ENCODE measurements at places on chromosomes 2 and 18. TPM values are rescaled to one million over a fixed set of nuclear protein-coding genes. Genes with fewer than 3 reads are reported as not detected.

DNA sequence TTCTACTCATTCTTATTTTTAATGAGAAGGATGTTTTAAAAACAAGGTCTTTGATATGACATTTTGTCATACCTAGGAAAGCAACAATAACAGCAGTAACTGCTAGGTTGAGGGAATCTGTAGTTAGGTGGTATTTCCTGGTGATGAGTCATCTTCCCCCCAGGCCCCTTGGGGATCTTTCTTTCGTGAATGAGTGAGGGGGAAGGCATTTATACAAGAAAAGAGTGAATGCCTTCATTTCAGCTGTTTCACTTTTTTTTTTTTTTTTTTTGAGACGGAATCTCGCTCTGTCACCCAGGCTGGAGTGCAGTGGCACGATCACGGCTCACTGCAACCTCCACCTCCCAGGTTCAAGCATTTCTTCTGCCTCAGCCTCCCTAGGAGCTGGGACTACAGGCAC, 108.6 kb downstream of the MAP4K4 start:
- DNase-seq: peak; percentile 93

- DNase-seq: no peak
Observed at GRCh38 chr2:160336105-160336504, 136.0 kb upstream of the ITGB6 start.

- DNase-seq: no peak
Observed at GRCh38 chr2:240258685-240259084, 118.2 kb upstream of the OTOS start.

DNA sequence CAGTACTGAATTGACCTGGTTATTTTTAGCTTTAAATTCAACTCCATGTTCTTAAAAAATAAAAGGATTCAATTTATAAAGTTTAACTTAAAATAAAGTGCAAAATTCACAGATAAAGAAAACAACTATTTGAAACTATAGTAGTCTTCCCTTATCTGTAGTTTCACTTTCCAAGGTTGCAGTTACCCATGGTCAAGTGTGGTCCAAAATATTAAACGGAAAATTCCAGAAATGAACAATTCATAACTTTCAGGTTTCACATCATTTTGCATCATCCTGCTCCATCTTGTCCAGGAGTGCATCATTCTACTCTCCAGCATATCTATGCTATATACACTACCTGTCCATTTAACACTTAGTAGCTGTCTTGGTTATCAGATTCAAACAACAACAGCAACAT, 54.5 kb upstream of the ZNF804A start:
- DNase-seq: no peak

GRCh38 chr18:50397023-50397422, 22.2 kb downstream of the SKA1 start:
- DNase-seq: no peak

GRCh38 chr2:141063406-141063805, 1067.4 kb downstream of the LRP1B start:
- DNase-seq: no peak

GRCh38 chr2:31379747-31380146, 34.8 kb downstream of the XDH start:
- no peak for DNase-seq

GRCh38 chr18:41576643-41577042, 378.4 kb upstream of the PIK3C3 start:
- DNase-seq: no peak

- DNase-seq: no peak
Observed at GRCh38 chr2:241334813-241335212, 19.1 kb downstream of the SEPTIN2 start.

DNA sequence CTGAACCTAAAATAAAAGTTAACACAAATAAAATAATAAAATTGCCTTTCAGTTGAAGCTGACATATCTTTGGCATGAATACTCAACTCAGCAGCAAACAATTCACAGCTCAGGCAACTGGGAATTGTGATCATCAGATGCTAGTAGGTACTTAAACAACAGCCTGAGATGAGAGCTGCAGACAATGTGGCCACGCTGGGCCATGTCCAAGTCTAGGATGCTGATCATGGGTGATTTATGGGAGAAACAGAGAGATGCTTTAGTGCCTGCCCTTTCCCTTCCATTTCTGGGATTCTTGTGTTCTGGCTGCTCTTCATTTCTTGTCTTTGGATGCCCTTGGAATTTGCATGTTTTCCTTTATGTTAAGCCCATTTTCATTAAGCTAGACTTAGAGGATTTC, 212.4 kb upstream of the CWC22 start:
- no peak for DNase-seq

DNA sequence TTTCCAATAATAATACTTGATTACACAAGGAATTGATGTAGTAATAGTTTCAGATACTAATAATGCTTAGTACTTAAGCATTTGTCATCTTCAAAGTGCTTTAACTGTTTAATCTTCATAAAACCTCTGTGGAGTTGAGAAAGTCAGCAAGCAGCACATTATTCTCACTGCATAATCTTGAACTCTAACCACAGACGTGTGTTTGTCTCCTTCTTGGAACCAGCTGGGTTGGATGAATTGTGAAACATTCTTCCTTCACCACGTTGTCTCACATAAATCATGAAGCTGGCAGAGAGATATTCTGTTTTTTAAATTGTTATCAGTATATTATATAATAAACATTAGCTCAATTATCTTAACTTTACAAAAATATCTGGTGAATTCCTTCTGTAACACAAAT, 55.1 kb upstream of the LDAH start:
- DNase-seq: no peak

DNA sequence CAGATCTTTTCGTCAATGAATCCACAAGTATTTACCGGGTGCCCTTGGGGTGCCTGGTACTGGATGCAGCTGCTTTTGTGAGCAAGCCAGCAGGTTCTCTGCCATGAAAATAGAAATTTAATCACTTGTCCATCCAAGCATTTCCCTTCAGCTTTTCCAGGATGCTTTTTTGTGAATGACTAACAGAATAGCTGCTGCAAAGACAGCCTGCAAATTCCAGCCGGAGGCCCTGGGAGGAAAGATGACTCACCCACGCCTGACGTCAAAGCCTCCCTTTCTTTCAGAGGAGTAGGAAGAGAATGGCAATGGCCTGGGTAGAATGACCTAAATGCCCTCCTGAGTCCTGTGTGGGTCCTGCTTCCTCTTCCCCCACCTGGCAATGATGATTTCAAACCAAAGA, 111.9 kb downstream of the AP1S3 start:
- peak; percentile 92 for DNase-seq

GRCh38 chr2:71801969-71802368, 345.7 kb downstream of the CYP26B1 start:
- DNase-seq: no peak

- peak; percentile 97 for DNase-seq
Observed at GRCh38 chr18:23115683-23116096, 19.6 kb upstream of the CABLES1 start.

The MALL gene
- not detected for total RNA-seq

The TWIST2 gene
- total RNA-seq: 33.9 TPM

The TFCP2L1 gene
- not detected for total RNA-seq

The TUBA3E gene
- total RNA-seq: not detected

The SGO2 gene
- 22.9 TPM for total RNA-seq

The SPR gene
- 35.8 TPM for total RNA-seq
